Activated CD8-positive, alpha-beta memory T cell treated with anti-CD3 and anti-CD28 coated beads for 36 hours (primary cell): ENCODE measurements at places on chromosomes 2 and 18. TPM values are rescaled to one million over a fixed set of nuclear protein-coding genes. Genes with fewer than 3 reads are reported as not detected.

FHOD3 gene
- not detected for total RNA-seq

CIB4 gene
- total RNA-seq, result not detected

KLHL30 gene
- total RNA-seq, result not detected

SCYGR2 gene
- total RNA-seq, result not detected

ARHGEF4 gene
- total RNA-seq, result 0.80 TPM

LONRF2 gene
- total RNA-seq, result 0.08 TPM
